ENCODE measurements at places on chromosomes 2 and 18.

DNA sequence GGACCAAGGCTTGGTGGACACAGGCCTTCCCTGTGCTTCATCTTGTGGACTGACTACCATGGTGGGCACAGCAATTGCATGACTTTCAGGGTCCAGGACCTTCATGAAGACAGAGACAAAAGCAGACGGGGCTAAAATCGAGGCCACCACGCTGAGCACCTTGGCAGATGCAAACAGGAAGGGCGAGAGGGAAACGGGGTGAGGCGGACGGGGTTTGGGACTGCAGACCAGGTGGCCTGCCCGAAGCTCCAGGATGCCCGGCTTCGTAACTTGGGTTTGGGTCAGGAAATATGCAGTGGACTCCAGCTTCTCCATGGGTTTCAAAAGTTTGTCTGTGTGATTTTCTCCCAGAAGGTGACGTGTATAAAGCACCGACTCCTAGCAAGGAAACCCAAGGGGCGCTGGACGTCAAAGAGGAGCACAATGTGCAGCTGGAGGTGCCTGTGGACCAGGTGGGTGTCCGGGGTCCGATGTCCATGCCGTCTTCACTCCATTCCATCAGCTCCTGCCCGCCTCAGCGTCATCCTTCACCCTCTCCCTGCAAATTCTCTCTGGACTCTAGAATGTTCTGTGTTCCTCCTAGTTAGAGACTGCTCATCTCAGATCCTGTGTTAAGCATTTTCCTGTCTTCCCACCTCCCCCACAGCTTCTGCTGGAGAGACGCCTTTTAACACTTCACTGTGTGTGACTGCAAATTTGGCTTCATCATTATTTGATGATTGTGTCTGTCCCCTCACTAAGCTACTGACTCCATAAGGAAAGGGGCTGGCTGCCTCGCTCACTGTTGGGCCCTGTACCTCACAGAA lies 65.8 kb downstream of the DCDC2C start:
- no peak for DNase-seq

DNA sequence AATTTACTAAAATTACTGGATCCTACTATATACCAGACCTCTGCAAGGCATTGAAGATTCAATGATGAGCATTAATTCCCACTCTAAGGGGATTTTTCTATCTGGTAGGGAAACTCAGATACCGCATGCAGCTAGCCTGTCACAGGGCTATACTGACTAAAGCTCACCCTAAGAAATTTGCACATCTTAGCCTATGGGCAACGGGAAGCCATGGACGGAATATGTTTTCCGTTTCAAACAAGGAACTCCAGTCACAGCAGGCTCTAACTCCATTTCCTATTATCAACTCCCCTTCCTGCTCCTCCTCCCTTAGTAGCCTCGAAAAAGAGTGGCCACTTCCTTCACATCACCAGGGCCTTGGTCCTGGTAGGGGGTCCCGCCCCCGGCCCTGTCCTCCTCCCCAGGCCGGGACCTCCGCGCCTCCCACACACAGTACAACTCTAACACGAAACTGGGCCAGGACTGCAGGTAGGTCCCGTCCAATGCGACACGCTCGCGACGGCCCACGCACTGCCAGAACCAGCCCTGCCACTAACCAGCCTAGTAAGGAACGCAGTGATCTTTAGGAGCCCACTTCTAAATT lies 659 bp upstream of the COX5B start:
- no peak for DNase-seq

GRCh38 chr2:9398881-9399780 lies 24.2 kb downstream of the ITGB1BP1 start:
- DNase-seq, result no peak

DNA sequence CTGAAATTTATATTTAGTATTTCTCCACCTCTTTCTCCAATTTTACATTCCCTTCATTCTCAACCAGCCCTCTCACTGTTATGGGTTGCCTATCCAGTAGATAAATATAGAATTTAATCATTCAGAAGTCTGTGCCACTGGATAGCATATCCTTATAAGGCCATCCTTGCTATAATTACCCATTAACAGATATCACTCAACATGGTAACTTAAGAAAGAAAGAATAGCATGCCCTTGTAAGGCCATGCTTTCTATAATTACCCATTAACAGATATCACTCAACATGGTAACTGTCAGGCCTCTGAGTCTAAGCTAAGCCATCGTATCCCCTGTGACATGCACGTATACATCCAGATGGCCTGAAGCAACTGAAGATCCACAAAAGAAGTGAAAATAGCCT lies 1137.4 kb upstream of the FAM98A start:
- DNase-seq, result no peak

DNA sequence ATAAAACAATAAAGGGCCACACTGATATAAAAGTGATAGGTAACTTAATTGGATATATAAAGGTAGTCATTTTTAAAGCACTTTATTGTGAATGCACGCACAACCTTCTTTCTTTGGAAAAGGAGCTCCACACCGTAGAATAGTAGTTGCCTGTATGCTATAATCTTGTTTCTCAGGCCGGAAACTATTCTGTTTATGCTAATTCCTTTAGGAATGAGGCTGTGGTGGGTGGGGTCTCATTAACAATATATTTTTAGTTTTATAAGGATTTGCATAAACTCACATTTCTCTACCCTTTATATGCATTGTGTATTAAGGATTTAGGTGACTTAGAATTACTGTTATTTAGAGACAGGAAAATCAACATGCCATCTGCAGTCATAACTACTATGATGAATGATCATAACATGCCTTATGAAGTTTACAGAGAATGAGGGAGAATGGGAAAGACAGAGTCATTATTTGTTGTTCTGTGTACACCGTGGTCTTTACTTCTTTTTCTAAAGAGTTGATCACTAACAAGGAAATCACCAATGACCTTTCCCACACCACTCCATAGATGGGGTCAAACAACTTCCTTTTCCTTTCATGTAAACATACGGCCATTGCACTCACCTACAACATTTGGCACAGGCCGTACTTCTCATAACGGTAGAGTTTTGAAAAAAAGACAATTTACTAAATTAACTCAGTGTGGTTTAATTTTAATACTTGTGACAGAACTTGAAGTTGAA lies 84.5 kb downstream of the PIEZO2 start:
- no peak for DNase-seq

DNA sequence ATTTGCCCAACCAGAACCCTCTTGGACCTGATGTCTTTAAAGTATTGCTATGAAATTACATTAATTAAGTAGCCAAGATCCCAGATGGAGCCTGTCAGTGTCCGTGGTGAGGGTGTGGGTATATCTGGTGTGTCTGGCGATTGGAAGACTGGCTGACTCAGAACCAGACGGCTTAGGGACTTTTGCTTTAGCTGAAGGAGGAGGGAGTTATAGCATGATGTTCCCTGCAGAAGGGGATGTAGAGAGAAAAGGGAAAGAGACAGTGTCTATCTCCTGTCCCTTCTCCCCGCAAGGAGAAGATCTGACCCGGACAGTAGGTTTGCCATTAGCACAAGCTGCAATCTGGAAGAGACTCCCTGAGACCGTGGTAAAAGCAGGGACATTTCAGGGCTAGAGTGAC lies 60.6 kb downstream of the POU3F3 start:
- DNase-seq, result no peak

- no peak for DNase-seq
Measured at GRCh38 chr2:226995625-226996041, 159.8 kb downstream of the RHBDD1 start.

DNA sequence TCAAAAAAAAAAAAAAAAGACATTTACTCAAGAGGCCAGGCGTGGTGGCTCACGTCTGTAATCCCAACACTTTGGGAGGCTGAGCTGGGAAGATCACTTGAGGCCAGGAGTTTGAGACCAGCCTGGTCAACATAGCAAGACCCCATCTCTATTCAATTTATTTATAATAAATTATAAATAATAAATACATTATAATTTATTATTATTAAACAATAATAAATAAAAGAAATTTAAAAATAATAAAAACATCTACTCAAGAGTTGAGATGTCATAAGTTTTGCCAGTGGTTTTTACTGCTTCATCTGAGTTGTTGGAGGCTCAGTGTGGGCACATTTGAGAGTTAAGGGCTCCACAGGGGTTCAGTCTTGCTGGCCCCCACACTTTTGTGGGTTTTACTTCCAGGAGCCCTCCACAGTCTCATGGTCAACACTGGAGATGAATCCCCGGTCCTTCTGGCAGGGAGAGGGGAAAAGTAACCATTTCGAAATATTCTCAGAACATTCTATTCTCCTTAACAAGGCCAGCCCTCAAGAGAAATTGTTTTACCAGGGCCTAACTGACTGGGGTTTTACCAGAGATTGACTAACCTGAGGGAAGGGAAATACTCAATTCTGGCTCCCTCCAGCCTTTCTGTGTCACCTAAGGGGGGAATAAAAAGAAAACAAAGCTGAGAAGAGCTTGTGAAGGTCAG lies 51.6 kb upstream of the NCOA1 start:
- no peak for DNase-seq

- no peak for DNase-seq
Measured at GRCh38 chr18:13291299-13291698, 72.7 kb downstream of the LDLRAD4 start.

- DNase-seq, result no peak
Measured at GRCh38 chr2:5736886-5737285, 44.7 kb downstream of the SOX11 start.

- DNase-seq, result no peak
Measured at GRCh38 chr2:71746946-71747501, 293.7 kb downstream of the DYSF start.

DNA sequence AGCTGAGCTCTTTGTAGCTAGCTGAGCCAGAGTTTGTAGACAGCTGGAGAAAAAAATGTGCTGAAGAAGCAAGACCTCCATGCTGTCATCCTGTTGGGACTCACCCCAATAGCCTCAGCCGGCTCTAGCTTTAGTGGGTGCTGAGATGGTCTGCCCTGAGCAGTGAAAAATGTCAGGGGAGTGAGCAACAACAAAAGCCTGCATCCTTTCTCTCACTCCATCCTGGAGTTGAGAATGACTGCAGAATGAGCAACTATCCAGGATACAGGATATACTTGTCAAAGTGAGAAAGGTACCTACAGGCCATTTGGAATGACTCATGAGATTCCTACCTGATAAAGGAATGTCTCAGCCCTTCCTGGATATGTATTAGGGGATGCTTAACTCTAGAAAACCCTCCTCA lies 146.1 kb upstream of the DLX2 start:
- DNase-seq, result no peak

GRCh38 chr18:58592223-58593214 lies 36.4 kb downstream of the ALPK2 start:
- DNase-seq, result no peak

DNA sequence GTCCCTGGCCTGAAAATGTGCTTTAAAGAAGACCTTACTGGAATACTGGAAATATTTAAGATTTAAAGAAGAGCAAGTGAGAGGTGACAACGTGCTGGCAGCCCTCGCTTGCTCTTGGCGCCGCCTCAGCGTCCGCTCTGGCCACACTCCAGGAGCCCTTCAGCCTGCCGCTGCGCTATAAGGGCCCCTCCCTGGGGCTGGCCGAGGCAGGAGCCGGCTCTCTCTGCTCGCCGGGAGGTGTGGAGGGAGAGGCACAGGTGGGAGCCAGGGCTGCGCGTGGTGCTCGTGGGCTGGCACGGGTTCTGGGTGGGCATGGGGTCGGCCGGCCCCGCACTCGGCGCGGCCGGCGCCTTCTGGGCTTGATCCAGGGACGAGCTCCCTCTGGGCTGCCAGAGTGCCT lies 2.9 kb upstream of the COQ10B start:
- DNase-seq, result no peak

GRCh38 chr2:32464431-32464830 lies 107.6 kb downstream of the BIRC6 start:
- DNase-seq, result no peak

- DNase-seq, result no peak
Measured at GRCh38 chr2:1640301-1641135, 103.8 kb downstream of the PXDN start.

DNA sequence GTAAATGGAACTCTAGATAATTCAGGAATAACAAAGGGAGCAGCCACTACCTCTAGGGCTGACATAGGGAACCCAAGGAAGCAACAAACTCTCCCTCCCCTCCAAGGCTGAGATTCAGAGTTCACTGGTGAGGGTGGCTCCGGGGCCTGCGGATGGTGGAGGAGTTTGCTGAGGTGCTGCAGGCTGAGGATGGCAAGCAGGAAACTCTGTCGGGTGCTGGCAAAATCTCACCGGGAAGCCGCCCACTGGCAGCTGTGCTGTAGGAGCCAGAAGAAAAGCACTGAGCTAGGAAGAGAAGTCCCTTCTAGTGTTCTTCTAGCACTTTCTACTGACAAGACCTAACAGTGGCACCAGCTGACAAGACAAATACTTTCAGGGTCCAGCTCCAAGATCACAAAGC lies 12.5 kb upstream of the HAAO start:
- no peak for DNase-seq

DNA sequence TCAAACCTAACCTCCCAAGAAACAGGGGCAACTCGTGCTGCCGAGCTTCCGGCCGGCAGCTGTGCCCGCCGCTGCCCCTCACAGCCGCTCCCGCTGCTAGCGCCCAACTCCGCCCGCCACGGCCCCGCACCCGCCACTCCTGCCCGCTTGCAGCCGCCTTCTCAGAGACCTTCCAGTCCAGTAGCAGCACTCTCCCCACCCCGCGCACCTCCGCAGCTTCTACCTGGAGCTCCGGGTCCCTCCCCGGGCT lies 722 bp upstream of the C2orf15 start:
- no peak for DNase-seq

GRCh38 chr2:46117379-46117778 lies 179.8 kb upstream of the EPAS1 start:
- DNase-seq, result no peak

DNA sequence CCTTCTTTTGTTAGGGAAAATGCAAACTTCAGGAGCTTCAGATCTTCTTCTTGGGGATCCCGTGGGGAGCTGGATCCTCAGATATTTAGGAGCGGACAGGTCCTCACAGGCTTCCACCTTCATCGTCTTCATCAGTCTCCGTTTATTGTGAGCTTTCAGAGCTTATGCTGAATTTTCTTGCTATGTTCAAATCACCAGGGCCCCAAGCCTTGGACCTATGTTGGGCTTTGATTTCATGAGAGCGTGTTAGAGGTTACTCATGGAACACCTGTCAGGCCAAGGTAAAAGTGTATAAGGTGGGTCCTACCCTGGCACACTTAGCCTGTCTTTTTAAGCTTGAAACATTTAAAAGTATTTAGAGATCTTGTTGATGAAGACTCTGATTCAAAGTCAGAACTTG lies 212.9 kb downstream of the FAM210A start:
- no peak for DNase-seq

GRCh38 chr2:175476948-175477347 lies 295.4 kb upstream of the ATP5MC3 start:
- no peak for DNase-seq

DNA sequence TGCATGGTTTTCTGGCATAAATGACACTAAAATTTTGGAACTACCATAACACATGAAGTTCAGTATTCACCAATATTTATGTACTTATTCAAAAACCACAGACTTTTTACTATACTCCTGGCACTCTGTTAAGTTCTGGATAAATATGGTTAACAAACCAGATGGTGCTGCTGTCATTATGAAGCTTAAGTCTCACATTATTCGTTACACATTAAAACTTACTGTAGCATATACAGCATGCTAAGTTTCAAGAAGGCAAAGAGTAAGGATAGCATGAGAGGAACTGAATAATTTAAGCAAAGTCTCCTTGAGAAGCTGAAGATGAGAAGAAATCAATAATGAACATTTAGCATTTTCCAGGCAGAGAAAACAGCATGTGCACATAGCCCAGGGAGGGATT lies 929.5 kb downstream of the NRXN1 start:
- no peak for DNase-seq
